HCT116 (cell line): ENCODE measurements at places on chromosomes 12 and 14. TPM values are rescaled to one million over a fixed set of nuclear protein-coding genes. Genes with fewer than 3 reads are reported as not detected.

DNA sequence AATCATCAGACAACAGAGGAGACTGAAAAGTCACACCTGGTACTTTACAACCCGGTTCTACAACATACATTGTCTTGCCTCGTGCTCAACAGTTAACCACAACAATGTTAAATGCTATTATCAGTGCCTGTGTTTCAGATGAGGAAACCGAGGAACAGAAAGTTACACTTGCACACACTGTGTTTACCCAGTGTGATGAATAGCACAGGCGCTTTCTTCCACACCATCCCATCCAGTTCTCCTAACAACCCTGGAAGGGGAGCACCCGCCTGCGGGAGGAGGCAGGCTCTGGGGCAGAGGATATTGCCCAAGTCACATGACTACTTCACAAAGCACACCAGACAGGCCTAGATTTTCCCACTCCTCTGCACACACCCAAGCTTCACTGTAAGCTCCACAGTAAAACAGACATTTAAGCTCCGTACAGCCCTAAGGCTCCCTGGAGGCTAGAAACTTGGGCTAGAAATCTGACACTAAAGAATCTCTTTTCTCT lies 21.8 kb downstream of the NCKAP5L start:
- no peaks in the 10 kb centered on the region for H3K4me1 ChIP-seq
- no peak overlapping the region for H3K27ac ChIP-seq
- H3K4me3 ChIP-seq, result no peak overlapping the region
- no peaks in the 10 kb centered on the region for H3K36me3 ChIP-seq
- no peak for DNase-seq
- no peaks in the 10 kb centered on the region for H3K27me3 ChIP-seq

DNA sequence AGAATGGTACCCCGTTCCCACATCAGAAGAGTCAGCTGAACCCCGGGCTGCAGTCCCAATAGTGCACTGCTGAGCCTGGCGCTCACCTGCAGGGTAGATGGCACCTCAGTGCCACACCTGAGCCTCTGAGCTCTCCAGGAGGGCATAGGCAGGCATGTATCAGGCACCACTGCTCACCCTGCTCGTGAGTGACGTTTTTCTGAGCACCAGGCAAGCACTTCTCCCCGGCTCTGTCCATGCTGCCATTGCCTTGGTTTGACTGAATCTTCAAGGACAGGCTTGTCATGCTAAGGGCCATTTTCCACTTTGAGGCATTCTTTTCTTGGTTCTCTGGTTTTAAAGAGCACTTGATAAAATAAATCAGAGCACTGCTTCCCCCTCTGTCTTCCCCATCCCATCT lies 161.6 kb upstream of the PRMT8 start:
- H3K36me3 ChIP-seq, result no peaks in the 10 kb centered on the region
- no peak overlapping the region for H3K4me3 ChIP-seq
- H3K27ac ChIP-seq, result no peak overlapping the region
- DNase-seq, result no peak
- H3K27me3 ChIP-seq, result no peaks in the 10 kb centered on the region

Gene POTEG
- not detected for total RNA-seq

Gene TAS2R43
- not detected for total RNA-seq
